ENCODE measurements at places on chromosomes 5 and 9.

DNA sequence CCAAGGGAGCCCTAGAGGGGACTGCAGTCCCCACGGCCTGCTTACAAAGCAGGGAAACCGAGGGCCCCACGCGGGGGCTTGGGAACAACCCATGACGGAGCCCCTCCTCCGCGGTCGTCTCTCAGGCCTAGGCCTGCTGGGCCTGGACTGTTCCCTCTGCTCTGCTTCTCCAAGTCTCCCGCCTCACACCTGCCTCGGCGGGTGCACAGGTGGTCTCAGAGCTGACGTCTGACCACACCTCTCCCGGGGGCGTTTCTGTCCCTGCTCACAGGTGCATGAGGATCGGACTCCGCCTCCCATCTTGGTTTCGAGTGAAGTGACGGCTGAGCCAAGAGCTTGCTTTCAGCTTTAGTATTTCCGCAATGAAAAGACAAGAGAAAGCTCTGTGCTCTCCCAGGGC, 72.1 kb downstream of the MRPL36 start:
- DNase-seq, result no peak

DNA sequence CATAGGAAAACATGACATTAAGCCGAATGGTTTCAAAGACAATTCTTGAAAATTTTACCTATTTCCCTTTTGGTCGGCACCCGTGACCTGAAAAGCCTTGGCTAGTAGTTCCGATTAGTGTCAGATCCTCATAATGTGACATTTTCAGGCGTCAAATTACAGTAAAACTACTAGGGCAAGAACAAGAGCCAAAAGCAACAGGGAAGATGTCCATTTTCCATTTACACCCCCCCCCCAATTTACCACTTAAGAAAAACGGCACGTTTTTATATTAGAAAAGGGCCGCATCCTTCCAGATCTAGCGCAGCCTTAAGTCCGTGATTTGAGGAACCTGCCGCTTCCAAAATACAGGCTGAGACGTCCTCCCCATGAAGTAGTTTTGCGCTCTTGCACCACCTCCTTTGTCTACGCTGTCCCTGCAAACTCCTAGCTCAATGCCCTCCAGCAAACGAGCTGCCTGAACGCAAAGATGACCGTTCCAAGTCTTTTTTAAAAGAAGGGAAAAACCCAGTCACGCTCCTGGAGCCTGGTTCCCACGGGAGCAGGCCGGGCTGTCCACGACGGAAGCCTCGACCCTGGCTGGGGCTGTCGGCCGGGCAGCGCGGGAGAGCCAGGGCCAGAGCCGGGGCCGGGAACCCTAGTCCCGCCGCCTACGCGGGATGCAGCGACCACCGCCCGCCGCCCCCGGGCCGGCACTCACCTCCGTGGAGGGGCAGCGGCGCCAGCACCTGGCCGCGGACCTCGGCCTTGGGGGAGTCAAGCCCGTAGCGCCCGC, 616 bp downstream of the RNF130 start:
- peak; percentile 81 for DNase-seq

DNA sequence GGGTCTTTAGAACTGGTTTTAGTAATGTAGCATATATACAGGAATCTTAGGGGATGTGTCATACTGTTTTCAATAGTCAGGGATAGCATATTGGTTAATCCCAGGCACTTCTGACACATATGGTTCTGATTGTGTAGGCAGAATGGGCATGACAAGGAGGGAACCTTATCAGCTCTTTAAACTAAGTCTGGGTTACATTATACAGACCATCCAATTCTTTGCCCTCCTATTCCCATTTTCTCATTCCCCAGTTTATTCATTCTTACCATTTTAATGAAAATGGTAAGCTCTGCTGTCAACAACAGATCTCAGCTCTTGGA, 85.1 kb downstream of the NDUFAF2 start:
- DNase-seq, result no peak

- no peak for DNase-seq
Measured at GRCh38 chr9:123138163-123138562, 104.7 kb downstream of the GPR21 start.

DNA sequence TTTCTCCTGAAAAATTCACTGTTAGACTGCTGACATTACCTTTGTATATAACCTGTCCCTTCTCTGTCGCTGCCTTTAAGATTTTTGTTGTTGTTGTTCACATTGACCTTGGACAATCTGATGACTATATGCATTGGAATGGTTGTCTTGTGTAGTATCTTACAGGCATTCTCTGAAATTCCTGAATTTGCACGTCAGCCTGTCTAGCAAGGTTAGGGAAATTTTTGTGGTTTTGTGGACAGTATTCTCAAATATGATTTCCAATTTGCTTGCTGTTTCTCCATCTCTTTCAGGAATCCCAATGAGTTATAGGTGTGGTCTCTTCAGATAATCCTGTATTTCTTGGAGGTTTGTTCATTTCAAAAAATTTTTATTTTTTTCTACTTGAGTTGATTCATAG, 140.8 kb downstream of the PRR16 start:
- DNase-seq, result no peak

GRCh38 chr9:20558566-20559016, 63.7 kb downstream of the MLLT3 start:
- DNase-seq, result no peak

- DNase-seq, result peak; percentile 66
Measured at GRCh38 chr9:88387552-88388202, 567 bp upstream of the SPIN1 start.

DNA sequence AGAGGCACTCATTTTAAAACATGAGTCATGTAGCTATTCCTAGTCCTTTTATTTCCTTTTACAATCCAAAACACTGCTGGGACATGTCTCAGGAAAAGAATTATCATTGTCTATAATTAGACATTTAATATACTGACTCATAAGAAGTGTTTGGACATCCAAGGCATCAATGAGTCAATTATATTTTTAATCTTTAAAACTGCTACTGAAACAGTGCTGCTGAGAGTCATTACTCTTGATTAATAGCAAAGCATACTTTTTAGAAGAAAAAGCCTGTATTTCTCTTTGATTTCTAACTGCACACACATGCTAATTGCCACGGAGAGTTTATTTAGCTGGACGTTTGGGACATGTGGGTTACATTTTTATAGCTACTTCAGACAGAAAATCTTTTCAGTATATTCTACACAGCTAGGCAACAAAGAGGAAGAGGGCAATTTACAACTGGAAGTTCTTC, 1249.0 kb upstream of the CDH18 start:
- DNase-seq, result no peak

GRCh38 chr9:125922854-125923253, 175.7 kb downstream of the PBX3 start:
- DNase-seq, result no peak

GRCh38 chr5:171978519-171978918, 27.9 kb downstream of the FBXW11 start:
- peak; percentile 18 for DNase-seq

GRCh38 chr9:134724202-134724911, 82.8 kb downstream of the COL5A1 start:
- no peak for DNase-seq

- peak; percentile 56 for DNase-seq
Measured at GRCh38 chr5:141849415-141850243, 28.6 kb downstream of the PCDH1 start.

- DNase-seq, result no peak
Measured at GRCh38 chr9:135951889-135952663, 9.1 kb downstream of the UBAC1 start.

- DNase-seq, result no peak
Measured at GRCh38 chr9:95880021-95880690, 4.7 kb downstream of the ERCC6L2 start.

- no peak for DNase-seq
Measured at GRCh38 chr5:36631620-36632362, 25.4 kb downstream of the SLC1A3 start.

DNA sequence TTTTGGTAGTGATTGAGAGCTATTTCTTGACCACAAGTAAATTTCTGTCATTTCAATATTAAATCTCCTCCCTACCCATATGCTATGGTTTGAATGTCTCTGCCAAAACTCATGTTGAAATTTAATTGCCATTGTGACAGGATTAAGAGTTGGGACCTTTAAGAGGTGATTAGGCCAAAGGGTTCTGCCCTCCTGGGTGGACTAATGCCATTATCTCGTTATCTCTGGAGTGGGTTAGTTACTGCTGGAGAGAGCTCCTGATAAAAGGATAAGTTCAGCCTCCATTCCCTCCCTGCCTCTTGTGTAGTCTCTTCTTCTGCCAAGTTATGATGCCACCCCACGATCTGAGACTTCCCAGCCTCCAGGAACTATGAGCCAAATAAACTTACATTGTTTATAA, 3.6 kb upstream of the DRD1 start:
- DNase-seq, result no peak

GRCh38 chr5:90854169-90854568, 295.6 kb downstream of the ADGRV1 start:
- DNase-seq, result no peak

GRCh38 chr5:156295431-156295830, 31.5 kb upstream of the SGCD start:
- DNase-seq, result no peak

DNA sequence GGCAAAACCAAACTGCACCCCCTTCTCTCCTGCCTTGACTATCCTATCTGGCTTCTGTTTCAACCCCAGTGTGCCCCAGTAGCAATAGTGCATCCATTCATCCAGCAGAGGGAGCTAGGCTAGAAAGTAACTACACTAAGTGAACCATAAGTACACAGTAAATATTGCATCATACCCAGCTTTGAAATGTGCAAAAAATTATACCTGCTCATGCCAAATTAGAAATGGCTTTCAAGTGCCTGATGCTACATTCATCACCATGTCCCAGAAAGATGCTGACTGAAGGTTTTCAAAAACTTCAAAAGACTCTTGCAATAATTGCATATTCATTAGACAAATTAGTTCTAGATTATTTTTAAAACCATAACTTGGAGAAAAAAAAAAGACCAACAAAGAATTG, 153.5 kb downstream of the PRELID2 start:
- DNase-seq, result peak; percentile 77

DNA sequence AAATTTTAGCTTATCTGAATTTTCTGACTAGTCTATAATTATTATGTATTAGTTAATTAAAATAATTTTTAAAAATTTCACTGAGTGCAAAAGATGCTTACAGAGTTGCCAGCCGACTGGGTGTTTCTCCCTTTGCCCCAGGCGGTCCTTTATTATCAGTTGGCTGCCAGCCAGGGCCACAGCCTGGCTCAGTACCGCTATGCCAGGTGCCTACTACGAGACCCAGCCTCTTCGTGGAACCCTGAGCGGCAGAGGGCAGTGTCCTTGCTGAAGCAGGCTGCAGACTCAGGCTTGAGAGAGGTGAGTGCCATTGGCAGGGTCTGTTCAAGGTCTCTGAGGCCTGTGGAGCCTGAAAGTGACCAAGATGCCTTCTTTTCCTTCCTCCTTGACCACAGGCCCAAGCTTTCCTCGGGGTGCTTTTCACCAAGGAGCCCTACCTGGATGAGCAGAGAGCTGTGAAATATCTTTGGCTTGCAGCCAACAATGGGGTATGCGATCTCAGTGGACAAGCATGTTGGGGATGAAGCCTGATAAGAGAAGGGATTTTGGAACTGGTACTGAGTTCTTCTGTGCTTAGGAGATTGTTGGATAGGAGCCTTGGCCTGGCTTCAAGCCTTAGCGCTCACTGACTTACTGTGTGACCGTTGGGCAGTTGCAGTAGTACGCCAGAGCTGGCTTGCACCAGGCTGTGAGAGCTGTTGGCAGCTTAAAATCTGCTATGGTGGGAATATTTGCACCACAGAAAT, 10.6 kb downstream of the DELE1 start:
- DNase-seq, result no peak

DNA sequence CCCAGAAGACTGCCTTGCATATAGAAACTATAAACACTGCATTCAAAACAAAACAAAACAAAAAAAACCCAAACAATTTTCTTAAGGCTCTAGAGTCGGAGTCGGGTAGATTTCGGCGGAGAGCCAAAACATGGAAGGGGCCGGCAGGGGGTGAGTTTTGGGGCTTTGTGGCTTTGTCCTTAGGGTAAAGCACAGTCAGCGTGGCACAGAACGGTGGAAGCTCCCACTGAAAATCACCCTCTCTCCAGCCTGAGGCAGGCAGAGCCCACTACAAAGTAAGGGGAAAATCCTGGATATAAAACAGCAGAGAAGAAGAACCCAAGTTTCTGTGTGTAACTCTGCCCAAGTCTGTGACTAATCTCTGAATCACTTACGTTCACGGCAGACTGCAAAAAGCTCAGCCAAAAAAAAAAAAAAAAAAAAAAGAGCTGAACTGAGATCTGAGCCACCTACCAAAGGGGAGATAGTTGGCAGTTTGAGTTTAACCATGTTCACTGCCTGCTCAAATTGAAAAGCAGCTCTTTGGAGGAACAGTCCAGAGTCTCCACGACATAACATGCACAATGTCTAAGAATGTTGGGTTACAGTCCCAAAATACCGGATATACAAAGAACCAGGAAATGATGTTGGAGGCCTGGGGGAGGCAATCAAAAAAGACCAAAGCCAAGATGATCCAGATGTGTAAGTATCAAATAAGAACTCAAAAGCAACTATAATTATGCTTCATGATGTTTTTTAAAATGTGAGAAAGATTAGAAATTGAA, 26.6 kb upstream of the OR2K2 start:
- no peak for DNase-seq

DNA sequence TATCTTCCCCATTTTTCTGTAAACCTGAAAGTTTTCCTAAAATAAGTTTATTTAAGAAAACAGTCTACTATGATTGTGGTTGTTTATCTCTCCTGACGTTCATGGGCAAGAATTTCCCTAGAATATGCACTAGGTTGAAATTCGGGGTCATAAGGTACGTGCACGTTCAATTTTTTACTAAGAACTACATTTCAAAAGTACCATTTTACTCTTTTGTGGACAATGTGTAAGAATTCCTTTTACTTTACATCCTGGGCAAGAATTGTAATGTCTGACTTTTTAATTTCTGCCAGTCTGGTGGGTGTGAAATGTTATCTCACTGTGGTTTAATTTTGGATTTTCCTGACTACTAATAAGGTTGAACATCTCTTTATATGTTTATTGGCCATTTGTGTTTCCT, 12.4 kb downstream of the IL5 start:
- no peak for DNase-seq

DNA sequence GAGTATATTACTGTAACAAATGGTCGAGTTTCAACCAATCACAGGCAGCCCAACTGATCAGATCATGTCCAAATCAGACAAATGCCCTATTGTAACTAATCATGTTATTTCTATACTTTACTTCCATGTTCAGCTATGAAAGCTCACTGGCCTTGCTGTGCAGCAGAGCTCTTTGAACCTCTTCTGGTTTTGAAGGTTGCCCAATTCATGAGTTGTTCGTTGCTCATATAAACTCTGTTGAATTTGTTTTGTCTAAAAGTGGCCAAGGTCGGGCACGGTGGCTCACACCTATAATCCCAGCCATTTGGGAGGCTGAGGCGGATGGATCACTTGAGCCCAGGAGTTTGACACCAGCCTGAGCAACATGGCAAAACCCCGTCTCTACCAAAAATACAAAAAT, 21.6 kb downstream of the PDE6A start:
- no peak for DNase-seq

DNA sequence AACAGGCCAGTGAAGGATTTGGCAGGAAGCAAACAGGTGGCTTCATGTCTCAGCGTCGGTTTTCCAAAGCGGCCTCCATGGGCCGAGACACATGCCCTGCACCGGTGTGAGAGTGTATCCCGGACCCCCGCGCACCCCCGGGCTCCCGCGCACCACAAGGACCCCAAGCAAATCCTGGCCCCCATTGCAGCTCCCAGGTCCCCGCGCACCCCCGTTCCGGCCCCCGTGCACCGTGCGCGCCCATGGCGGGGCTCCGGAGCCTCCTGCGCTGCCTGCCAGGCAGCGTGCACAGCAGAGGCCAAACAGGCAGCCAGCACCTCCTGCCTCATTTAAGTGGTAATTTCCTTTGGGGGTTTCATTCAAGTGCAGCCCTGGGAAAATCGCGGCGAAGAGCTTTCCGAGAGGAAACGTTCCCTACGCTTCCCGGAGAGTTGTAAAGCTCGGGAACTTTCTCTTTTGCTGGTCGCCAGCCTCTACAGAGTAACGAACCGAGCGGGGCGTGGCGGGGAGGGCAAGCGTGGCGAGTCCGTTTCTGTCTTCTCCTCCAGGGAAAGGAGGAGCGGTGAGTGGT, 145.5 kb upstream of the SLC24A2 start:
- DNase-seq, result no peak
